ENCODE measurements at places on chromosomes 13 and 19. TPM values are rescaled to one million over a fixed set of nuclear protein-coding genes. Genes with fewer than 3 reads are reported as not detected.

Gene AXL
- total RNA-seq = 97.4 TPM

Gene ZNF432
- 2.5 TPM for total RNA-seq

Gene APLP1
- 97.1 TPM for total RNA-seq

Gene SIGLEC14
- total RNA-seq = not detected

Gene ZNF610
- not detected for total RNA-seq

Gene KLK15
- total RNA-seq = not detected

Gene PGLYRP2
- total RNA-seq = not detected

Gene IGFL2
- 0.50 TPM for total RNA-seq

Gene MATK
- total RNA-seq = 1.2 TPM

Gene SLC27A5
- 28.0 TPM for total RNA-seq

Gene CLASRP
- 53.3 TPM for total RNA-seq

Gene KMT5C
- total RNA-seq = 3.1 TPM

Gene ANKRD10
- 43.8 TPM for total RNA-seq

Gene EDNRB
- total RNA-seq = not detected

Gene CDC42EP5
- total RNA-seq = 0.18 TPM

Gene LILRB2
- total RNA-seq = 0.14 TPM

Gene CEACAM3
- not detected for total RNA-seq

Gene SIGLEC12
- not detected for total RNA-seq

Gene MAP4K1
- 0.73 TPM for total RNA-seq

Gene SPRED3
- 3.3 TPM for total RNA-seq

Gene INTS6
- 10.6 TPM for total RNA-seq

Gene TRIM28
- total RNA-seq = 664 TPM

Gene ZNF865
- total RNA-seq = 5.4 TPM

Gene ZNF575
- total RNA-seq = 3.4 TPM

Gene PDCD5
- 402 TPM for total RNA-seq

Gene ELSPBP1
- total RNA-seq = not detected

Gene KLK12
- not detected for total RNA-seq

Gene RDH8
- 0.38 TPM for total RNA-seq

Gene ZNF486
- total RNA-seq = not detected

Gene GJA3
- total RNA-seq = 1.4 TPM

Gene KIR2DL1
- not detected for total RNA-seq

Data from A549 treated with ZK216348 at 1 μM for 4 hours (cell line).